Heart right ventricle (tissue), 16 donors: ENCODE measurements at places on chromosomes 2 and 18. TPM values are rescaled to one million over a fixed set of nuclear protein-coding genes. Genes with fewer than 3 reads are reported as not detected.

The LONRF2 gene
- total RNA-seq = 28.0 TPM

The GRHL1 gene
- 3.0 TPM for total RNA-seq

- no peak for DNase-seq
These were observed 21.5 kb upstream of the FSHR start for GRCh38 chr2:49175831-49176230.

GRCh38 chr2:220981926-220982325 lies 590.2 kb downstream of the EPHA4 start:
- no peak for DNase-seq

- no peak for DNase-seq
These were observed 259.7 kb downstream of the LNPK start for GRCh38 chr2:175742367-175742766.

DNA sequence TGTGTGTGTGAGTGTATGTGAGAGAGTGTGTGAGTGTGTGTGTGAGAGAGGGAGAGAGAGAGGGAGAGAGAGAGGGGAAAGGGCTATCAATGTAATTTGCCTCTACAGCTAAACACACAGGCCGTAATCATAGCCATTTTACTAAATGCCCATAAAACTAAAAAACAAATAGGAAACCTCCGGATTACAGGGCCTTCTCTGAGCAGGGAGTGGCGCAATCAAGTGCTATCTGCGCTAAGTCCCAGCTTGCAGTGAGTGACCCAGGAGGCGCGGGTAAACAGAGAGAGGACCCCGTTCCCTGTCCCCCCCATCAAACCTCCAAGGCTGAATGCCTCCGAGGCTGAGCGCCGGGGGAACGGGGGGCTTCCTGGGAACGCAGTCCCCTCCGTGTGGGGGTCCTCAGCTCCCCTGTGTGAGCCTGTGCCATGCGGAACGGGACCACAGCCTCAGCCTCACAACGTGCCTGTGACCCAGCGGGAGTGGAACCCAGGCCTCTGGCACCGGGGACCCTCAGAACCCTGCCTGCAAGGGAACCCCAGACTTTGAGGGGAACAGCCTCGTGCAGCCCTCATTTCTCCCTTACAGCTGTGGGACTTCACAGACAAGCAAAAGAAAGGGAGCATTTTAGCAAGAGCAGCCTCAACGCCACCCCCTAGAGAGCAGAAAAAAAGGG lies 54.7 kb upstream of the ID2 start:
- no peak for DNase-seq

- DNase-seq = no peak
These were observed 29.6 kb upstream of the ENOSF1 start for GRCh38 chr18:741931-742512.
